ENCODE measurements at places on chromosomes 5 and 9.

DNA sequence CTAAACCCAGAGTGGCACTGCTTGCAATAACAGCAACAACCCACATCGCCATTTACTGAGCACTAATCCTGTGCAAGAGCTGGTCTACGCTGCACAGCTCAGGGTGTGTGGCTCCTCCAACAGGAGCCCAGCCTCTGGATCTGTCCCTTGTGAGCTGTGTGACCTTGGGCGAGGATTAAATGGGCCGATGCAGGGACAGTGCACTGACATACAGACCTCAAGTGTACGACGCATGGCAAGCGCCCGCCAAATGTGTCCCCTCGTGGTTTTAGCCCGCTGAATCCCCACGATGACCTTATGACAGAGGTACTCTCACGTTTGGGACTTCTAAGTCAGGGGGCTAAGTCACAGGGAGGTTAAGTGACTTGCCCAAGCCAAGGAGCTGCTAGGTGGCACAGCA, 130.3 kb upstream of the RAPGEF1 start:
- no peak for DNase-seq

GRCh38 chr9:112541685-112542084, 55.1 kb downstream of the KIAA1958 start:
- DNase-seq: no peak

DNA sequence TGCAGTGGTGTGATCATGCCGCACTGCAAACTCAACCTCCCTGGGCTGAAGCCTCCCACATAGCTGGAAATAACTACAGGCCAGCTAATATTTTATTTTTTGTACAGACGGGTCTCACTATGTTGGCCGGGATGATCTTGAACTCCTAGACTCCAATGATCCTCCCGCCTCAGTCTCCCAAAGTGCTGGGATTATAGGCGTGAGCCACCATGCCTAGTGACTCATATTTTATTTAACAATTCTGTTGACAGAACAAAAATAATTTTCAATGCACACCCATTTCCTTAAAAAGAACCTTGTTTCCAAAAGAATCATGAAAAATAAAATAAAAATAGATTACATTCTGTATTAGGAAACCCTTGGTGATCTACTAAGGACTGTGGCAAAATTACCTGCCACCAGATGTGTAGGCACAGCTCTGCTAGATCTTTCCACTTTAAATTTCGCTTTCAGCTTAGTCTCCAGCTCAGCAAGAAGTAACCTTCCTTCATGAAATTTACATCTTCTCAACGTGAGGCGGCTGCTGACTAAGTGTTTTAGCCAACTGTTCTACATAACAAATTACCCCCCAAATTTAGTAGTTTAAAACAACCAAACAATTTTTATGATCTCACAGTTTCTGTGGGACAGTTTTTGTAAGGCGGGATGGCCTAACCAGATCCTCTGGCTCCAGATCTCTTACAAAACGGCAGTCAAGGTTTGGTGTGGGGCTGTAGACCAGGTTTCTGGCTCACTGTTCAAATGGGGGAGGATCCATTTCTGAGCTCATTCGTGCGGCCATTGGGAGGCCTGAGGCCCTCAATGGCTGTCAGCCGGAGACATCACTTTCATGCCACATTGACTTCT, 32.6 kb upstream of the GOLPH3 start:
- no peak for DNase-seq

DNA sequence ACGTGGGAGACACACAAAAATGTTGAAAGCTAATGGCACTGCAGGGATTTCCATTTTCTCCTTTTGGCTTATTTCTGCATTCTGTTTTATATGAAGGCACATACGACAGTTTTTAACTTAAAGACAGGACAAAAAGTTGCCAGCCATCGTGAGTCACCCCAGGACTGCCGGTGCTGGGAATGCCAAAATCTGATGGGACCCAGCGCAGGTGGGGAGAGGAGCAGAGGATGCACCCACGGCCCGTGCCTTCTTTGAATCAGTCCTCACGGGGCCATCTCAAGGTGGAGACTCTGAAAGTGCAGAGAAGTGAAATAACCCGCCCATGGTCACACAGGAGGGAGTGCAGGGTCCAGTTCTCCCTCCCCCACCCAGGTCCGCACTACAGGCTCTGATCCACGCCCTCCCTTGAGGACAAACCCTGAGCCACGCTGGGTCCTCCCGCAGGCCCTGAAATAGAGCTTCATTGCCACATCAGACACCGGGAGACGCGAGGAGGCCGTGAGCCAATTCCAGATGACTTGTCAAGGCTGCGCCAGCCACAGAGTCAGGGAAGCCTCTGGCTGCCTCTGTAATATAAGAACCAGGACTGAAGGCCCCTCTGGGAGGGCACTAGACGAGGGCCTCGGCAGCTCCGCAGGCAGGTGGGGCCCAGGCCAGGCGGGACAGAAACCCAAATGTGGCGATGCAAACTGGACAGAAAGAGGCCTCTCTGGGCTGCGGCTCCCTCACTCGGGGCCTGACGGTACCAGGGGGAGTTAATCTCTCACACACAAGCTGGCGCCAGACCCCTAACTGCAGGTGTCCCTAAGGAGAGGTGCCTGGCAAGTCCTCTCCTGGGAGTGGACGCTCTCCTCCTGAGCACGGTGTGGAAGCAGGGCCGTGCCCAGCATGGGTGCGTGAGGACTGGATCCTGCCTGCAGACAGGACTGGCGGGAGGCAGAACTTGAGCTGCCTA, 22.9 kb downstream of the ADAMTS2 start:
- DNase-seq: no peak

- DNase-seq: no peak
Observed at GRCh38 chr5:100161868-100162267, 373.3 kb upstream of the FAM174A start.

DNA sequence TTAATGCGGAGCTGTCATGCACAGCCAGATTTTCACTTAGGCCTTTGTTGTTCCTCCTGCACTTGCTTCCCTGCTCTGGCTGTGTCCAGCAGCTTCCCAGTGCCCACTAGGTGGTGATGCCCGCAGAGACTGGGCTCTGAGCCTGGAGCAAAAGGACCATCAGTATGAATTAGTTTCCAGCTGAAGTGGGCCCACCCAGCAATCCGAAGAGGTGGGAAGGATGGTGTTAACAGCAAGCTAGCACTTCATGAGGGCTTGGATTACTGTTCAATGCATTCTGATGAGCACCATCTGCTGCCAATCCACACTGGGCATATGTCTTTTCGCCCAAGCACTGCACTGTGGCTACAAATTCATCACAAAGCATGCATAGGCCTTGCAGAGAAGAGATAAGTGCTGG, 459.1 kb downstream of the SPOCK1 start:
- no peak for DNase-seq

DNA sequence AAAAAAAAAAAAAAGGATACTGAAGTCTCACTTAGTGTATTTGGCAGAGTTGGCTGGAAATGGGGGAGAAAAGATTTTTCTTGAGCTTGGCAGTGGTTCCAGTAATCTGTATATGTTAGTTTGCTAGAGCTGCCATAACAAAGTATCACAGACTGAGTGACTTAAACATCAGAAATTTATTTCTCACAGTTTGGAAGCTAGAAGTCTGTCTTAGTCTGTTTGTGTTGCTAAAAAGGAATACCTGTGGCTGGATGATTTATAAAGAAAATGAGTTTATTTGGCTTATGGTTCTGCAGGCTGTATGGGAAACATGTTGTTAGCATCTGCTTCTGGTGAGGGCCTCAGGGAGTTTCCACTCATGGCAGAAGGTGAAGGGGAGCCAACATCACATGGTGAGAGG, 89.6 kb upstream of the CEP78 start:
- no peak for DNase-seq

DNA sequence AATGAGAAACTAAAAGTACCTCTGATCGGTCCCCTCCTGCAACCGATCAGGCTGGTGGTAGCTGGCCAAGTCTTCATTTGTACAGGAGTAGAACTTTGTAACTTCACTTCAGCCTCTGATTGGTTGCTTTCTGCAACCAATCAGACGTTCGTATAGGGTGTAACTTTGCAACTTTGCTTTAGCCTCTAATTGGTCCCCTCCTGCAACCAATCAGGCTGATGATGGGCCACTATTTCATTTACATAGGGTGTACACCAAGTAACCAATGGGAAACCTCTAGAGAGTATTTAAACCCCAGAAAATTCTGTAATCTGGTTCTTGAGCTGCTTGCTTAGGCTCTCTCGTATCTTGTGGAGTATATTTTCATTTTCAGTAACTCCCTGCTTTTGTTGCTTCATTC, 445.5 kb downstream of the MED10 start:
- no peak for DNase-seq

DNA sequence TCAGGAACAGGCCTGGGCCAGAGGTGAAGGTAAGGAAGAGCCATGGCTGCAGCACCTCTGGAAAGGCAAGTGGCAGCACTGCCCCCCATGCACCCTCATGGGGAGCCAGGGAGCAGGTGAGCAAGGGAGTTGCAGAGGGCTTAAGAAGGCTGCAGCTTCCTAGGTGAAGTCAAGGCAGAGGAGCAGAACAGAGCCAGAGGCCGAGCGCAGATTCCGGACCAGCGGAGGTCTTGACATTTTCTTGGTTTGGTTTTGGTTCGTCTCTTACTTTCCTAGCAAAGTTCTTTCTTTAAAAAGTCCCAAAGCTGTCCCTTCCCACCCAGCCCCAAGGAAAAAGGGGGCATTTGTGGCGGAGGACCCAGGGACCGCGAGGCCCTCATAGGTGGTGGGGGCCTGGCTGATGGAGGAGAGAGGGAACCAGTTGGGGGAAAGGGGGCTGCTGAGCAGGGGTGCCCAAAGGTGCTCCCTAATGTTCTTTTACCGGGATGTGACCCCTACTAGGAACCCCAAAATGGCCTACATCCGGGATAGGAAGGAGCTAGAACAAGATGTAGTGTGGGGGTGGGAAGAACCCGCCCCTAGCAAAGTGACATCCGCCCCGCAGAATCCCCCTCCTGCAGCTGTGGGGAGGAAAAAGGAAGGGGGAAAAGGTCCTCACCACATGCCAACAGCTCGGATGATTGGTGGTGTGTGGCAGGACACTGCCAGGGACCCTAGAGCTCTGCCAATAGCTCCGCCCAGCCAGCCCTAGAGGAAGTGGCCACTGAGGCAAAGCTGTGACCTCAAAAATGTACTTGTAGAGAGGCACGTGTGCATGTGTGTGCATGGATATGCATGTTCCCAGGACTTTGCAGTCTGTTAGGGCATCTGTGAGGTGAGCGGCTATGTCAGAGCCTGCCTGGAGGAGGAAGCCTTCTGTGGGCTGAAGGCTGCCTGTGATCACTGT, 914 bp upstream of the CD72 start:
- peak; percentile 26 for DNase-seq

- no peak for DNase-seq
Observed at GRCh38 chr5:8861764-8862163, 684.1 kb downstream of the SEMA5A start.

DNA sequence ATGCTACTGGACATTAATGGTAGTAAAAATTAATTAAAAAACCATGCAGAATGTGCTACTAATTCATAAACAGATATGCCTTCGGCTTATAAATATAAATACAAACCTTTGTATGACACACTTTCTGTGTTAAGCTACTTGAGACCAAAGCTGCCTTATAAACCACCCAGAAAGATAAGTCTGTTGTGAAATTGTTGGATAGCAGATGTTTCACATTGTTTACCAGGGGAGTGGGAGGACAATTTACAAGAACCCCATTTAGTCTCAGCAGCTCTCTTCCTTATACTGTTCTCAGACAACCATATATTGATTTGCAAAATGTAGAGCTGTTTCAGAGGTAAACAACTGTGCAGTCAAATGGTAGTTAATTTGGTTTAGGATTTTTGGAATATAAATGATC, 524.4 kb downstream of the PRR16 start:
- DNase-seq: no peak

DNA sequence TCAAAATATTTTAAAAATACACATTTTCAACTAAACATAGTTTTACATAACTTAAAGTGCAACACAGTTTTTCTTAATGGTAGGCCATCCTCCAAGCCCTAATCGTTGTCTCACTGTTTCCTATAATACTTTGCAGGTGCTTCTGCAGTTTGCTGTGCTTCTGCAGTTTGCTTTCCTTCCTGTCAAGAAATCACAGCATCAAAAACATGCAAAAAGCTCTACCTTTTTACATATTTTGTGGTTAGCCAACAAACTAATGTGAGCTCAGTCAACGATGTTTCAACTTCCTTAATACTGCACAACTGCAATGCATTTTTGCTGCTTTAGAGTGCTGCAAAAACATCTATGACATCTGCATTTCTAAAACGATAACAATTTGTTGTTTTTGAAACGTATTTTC, 25.2 kb downstream of the EMB start:
- no peak for DNase-seq

GRCh38 chr9:13322828-13323550, 43.5 kb upstream of the MPDZ start:
- DNase-seq: no peak

DNA sequence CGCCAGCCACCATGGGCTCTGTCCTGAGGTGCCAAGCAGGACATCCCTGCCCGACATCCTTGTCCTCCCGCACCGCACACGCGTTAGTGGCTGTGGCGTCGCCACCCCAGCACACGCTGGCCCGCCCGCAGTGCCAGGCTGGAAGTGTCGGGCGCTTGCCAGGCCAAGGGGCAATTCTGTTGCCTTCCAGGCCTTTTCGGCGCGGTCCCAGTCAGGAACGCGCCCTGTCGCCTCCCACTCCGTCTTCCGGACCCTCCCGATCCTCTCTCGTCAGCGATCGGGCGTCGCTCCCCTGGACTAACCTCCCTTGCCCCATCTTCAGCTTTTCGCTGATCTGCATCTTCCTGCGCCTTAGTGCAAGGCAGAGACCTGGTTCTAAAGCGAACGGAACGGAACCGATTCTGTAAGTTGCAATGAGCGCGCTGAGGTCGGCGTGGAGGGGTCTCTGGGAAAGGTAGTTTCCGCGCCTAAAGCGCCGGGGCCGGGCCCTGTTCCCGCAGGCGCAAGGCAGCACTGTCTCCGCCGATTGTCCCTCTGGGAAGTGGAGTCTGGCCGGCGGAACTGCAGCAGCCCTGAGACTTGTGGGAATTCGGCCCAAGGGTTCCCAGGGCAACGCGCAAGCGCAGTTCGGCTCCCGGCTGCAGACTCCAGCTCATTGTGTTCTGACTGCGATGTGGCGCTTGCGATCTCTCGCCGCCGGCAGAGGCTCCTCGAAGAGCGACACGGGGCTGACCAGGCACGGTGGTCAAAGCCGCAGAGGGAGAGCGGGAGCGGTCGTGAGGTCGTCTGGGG, at the start of gene ZNF454:
TSS of gene ZNF454 (plus strand) at position 630 of the 792 bp plus-strand sequence. CDS start 1,594 bp downstream, outside the sequence.
- DNase-seq: no peak

- DNase-seq: no peak
Observed at GRCh38 chr9:5563886-5564285, 53.6 kb downstream of the PDCD1LG2 start.

DNA sequence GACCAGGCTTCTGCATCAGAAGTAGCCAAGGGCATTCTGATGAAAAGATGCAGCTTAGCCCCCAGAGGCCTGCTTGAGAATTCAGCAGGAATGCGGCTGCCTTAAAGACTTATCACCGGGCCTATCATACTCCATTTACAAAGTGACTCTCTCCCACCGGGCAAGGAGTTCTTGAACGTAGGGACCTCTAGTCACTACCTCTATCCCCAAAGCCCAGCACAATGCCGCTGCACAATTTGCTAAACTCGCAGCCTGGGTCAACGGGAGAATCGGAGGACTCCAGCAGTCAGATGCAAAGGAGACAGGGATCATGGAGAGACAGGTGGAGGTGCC, 661 bp downstream of the PDCL start:
- no peak for DNase-seq

- DNase-seq: no peak
Observed at GRCh38 chr5:180090769-180091546, 19.4 kb upstream of the RNF130 start.

All from stimulated activated CD8-positive, alpha-beta memory T cell treated with anti-CD3 and anti-CD28 coated beads, Interleukin-4, amount 100 ng/mL, for 4 hours (primary cell).